Endothelial cell of coronary artery (primary cell): ENCODE measurements at places on chromosomes 11 and 22. TPM values are rescaled to one million over a fixed set of nuclear protein-coding genes. Genes with fewer than 3 reads are reported as not detected.

Gene PTPRJ
- 6.0 and 11.8 TPM in 2 replicates for total RNA-seq

Gene SUSD2
- total RNA-seq: 0.09 and 0.94 TPM in 2 replicates

Gene SMIM38
- total RNA-seq: 0.09 and 0.47 TPM in 2 replicates

Gene RASSF10
- under 0.01 and 0.18 TPM in 2 replicates for total RNA-seq

Gene SMARCB1
- total RNA-seq: 26.6 and 33.3 TPM in 2 replicates

Gene KCNK4
- total RNA-seq: not detected in 2 replicates

Gene RIMBP3C
- under 0.01 and 0.09 TPM in 2 replicates for total RNA-seq

Gene NFAM1
- total RNA-seq: not detected in 2 replicates

Gene CALCA
- not detected in 2 replicates for total RNA-seq

Gene GAB4
- under 0.01 TPM in 1 of 2 replicates, not detected in the other for total RNA-seq

Gene GPR83
- total RNA-seq: 0.09 TPM in 1 of 2 replicates, not detected in the other

Gene RNASEH2C
- 47.5 and 48.0 TPM in 2 replicates for total RNA-seq

Gene MS4A6A
- 0.81 and 3.8 TPM in 2 replicates for total RNA-seq

Gene OLFML1
- 0.09 TPM in 1 of 2 replicates, not detected in the other for total RNA-seq

Gene KCNJ1
- not detected in 2 replicates for total RNA-seq

Gene NCAM1
- total RNA-seq: 0.09 and 0.45 TPM in 2 replicates

Gene ASRGL1
- total RNA-seq: 28.3 and 33.5 TPM in 2 replicates

Gene PIWIL4
- 0.18 and 1.0 TPM in 2 replicates for total RNA-seq

Gene RASGRP2
- total RNA-seq: 0.81 and 2.6 TPM in 2 replicates

Gene MED19
- 13.9 and 19.1 TPM in 2 replicates for total RNA-seq

Gene ROBO4
- total RNA-seq: 151 and 173 TPM in 2 replicates

Gene IGLL1
- not detected in 2 replicates for total RNA-seq

Gene OR2AT4
- not detected in 2 replicates for total RNA-seq

Gene MPZL3
- 8.2 and 12.4 TPM in 2 replicates for total RNA-seq

Gene POGLUT3
- 14.5 and 21.8 TPM in 2 replicates for total RNA-seq

Gene OR52W1
- total RNA-seq: not detected in 2 replicates

Gene SERPIND1
- total RNA-seq: 0.66 and 7.4 TPM in 2 replicates

Gene KRTAP5-2
- total RNA-seq: not detected in 2 replicates

Gene PANX3
- total RNA-seq: not detected in 2 replicates

Gene CD248
- under 0.01 and 1.1 TPM in 2 replicates for total RNA-seq

Gene C11orf86
- not detected in 2 replicates for total RNA-seq

Gene CNGA4
- not detected in 2 replicates for total RNA-seq

Gene DDI1
- total RNA-seq: not detected in 2 replicates

Gene SOX10
- total RNA-seq: not detected in 2 replicates

Gene ACRV1
- total RNA-seq: under 0.01 TPM in 1 of 2 replicates, not detected in the other

Gene SYT13
- not detected in 2 replicates for total RNA-seq
